Stimulated activated CD8-positive, alpha-beta memory T cell treated with anti-CD3 and anti-CD28 coated beads, Interleukin-7, amount 100 ng/mL, for 1 hour (primary cell): ENCODE measurements at places on chromosomes 4 and X.

DNA sequence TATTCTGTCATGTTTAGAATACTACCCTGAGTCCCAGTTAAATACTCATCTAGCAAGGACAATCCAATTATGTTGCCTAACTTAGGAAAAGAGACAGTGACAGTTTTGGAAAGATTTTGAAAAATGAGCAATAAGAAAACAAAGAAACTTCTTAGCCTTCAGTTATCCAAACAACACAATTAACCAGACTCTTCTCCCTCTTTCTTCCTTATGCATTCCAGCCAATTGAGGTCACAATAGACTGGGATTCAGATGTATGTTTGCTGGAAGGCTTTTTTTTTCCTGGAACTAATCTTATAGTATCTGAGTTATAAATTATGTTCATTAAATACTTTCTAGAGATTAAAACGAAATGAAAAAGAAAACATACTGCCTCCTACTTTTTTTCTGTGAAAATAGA, 109.6 kb downstream of the GUCY2F start:
- DNase-seq: no peak

- no peak for DNase-seq
Measured at GRCh38 chr4:7185487-7186030, 6.8 kb upstream of the SORCS2 start.

- DNase-seq: no peak
Measured at GRCh38 chr4:173159791-173160190, 8.8 kb upstream of the GALNT7 start.

GRCh38 chr4:176533159-176533558, 213.4 kb downstream of the SPCS3 start:
- no peak for DNase-seq

- no peak for DNase-seq
Measured at GRCh38 chr4:123209436-123209835, 187.2 kb upstream of the SPRY1 start.

DNA sequence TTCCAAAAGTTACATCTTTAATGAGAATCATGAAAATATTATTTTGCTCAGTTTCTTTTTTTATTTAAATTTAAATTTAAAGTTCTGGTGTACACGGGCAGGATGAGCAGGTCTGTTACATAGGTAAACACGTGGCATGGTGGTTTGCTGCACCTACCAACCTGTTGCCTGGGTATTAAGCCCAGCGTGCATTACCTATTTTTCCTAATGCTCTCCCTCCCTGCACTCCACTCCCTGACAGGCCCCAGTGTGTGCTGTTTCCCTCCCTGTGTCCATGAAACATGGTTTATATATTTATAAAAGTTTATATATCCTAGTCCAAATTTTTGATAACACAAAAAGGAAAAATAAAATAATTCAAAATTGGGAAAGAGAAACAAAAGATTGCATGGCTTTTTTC, 4.0 kb downstream of the AFP start:
- DNase-seq: no peak

DNA sequence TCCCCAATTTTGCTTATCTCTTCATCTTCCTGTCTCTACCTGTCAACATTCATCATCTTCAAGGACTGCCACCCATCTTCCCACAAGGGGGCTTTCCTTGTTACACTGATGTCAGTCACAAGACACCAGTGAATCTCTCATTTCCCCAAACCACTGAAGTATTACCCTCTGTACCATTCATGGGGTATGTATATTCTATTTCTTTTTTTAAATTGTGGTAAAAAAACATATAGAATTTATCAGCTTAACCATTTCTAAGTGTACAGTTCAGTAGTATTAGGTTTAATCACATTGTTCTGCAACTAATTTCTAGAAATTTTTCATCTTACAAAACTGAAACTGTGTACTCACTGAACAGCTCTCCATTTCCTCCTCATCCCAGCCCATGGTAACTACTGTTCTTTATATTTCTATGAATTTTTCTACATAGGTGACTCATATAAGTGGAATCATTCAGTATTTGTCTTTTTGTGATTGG, 98.6 kb downstream of the LARP7 start:
- DNase-seq: no peak

DNA sequence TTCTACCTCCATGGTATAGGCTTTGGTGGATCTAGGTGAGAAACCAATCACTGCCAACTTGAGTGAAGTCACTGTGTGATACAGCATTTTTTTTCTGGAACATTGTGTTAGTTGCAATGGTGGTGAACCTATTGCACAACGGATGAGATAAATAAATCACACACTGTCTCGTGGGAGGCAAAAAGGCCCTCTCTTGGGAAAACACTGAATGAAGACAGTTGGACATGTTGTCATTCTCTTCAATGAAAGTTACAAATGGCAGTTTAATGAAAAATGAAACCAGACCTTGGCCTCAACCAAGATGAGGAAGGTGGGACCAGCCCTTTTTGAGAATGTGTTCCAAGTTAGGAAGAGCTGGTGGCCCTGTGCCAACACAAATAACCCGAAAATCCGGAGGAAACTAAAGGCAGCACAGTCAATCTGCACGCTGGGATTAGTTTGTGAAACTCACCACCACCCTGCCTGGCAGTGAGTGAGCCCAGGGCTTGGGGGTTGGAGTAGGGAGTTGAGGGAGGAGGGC, 5.4 kb upstream of the ADGRG2 start:
- no peak for DNase-seq

GRCh38 chrX:109943740-109944092, 59.2 kb upstream of the TMEM164 start:
- DNase-seq: no peak

GRCh38 chrX:16882169-16882568, 12.0 kb upstream of the RBBP7 start:
- no peak for DNase-seq

- no peak for DNase-seq
Measured at GRCh38 chrX:120452131-120452530, 17.0 kb downstream of the LAMP2 start.

DNA sequence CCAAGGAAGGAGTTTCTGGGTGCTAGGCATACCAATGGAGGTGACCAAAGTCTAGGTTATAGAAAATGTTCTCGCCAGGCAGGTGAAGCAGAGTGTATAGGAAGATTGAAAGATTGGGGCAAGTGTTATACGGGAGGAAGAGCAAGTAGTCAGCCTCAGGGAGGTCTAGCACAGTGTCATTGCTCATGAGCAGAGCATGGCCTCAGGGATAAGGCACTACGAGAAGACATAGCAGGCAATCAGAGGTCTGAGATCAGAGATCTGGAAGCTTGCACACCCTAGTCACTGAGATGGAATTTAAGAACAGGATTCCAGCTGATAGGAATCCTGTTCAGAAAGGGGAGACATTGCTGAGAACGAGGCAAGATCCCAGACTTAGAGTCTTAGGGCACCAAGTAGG, 350.0 kb upstream of the CASK start:
- no peak for DNase-seq

DNA sequence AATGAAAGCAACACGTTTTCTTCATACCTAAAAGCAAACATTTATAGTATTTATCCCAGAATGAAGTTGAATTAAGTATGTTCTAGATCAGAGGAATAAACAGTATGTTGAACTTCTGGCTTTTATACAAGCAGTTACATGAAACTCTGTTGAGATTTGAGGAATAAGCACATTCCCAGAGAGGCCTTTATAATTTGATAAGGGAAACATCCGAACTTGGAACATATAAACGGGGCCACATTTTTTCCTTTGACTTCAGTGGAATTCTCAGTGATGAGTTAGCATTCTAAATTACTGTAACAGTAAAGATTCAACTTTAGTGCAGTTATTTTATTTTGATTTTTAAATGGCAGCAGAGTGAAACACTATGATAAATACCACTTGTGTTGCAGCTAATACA, 119.5 kb downstream of the GLRA3 start:
- no peak for DNase-seq

- no peak for DNase-seq
Measured at GRCh38 chr4:79598801-79599200, 190.8 kb upstream of the GK2 start.

DNA sequence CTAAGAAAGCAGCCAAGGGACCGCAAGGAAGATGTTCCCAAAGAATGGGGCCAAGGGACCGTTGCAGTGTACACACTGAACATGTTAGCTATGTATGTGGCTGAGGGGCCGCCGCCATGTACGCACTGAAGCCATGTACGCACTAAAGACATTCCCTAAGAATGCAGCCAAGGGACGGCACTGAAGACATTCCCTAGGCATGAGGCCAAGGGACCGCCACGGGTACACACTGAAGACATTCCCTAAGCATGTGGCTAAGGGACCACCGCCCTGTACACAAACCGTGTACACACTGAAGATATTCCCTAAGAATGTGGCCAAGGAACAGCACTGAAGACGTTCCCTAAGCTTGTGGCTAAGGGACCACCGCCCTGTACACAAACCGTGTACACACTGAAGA, 54.0 kb downstream of the DHRSX start:
- DNase-seq: no peak

DNA sequence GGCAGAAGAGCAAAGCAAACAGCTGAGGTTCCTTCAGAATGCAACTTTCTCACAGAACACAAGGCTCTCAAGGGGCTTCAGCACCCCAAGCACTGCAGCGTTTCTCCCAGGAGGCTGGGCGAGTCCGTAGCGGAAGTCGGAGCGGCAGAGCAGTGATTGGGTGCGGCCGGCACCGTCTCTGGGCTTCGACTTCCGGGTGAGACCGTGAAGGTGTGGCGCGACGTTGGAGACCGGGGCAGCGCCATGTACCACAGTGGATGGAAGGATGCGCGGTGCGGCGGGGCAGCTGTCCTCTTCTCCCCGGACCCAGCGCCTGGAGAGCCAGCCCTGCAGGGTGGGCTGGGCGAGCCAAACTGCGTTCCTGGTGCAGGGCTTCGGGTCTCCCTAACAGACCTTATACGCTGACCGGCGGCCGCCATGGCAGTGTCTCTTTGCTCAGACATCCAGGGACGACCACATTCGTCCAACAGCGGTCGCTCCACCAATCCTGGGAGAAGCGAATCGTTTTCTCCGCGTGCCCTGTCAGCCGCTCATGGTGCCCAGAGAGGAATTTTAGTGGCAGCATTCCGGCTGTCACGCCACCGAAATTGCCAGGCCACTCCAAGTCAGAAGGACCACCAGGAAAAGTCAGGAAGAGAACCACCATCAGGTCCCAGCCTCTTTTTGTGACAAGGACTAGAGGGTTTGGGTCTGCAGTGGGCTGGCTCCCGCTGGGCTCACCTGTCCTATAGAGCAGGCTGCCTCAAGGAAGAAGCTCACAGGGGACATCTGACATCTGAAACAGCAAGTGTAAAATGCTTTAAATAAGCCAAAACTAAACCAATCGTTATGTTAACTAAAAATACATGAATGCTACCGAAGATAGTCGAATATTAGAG, 20.5 kb downstream of the TRIM61 start:
- peak; percentile 54 for DNase-seq

DNA sequence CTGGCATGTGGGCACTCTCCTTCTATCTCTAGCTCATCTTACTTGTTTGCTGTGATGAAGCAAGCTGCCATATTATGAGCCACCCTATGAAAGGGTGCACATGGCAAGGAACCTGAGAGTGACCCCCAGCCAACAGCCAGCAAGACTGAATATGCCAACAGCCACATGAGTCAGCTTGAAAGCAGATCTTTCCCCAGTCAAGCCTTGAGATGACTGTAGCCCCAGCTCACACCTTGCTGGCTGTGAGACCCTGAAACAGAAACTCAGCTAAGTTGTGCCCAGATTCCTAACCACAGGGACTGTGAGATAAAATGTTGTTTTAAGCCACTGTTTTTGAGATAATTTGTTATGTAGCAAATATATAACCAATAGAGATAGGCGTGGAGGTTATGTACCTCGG, 36.2 kb downstream of the KDM5C start:
- no peak for DNase-seq

GRCh38 chrX:18160369-18160768, 60.3 kb downstream of the BEND2 start:
- DNase-seq: no peak

DNA sequence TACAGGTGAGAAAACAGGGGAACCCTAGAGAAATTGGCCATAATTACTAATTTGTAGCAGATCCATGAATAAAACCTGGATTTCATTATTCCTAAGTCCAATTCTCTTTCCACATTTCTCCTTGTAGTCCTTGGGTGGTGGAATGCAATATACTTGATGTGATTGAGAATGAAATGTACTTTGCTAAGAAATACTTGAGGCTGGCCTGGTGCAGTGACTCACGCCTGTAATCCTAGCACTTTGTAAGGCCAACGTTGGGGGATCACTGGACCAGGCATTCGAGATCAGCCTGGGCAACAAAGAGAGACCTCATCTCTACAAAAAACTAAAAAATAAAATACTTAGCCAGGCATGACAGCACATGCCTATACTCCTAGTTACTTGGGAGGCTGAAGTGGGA, 15.9 kb downstream of the TMEM184C start:
- DNase-seq: no peak

DNA sequence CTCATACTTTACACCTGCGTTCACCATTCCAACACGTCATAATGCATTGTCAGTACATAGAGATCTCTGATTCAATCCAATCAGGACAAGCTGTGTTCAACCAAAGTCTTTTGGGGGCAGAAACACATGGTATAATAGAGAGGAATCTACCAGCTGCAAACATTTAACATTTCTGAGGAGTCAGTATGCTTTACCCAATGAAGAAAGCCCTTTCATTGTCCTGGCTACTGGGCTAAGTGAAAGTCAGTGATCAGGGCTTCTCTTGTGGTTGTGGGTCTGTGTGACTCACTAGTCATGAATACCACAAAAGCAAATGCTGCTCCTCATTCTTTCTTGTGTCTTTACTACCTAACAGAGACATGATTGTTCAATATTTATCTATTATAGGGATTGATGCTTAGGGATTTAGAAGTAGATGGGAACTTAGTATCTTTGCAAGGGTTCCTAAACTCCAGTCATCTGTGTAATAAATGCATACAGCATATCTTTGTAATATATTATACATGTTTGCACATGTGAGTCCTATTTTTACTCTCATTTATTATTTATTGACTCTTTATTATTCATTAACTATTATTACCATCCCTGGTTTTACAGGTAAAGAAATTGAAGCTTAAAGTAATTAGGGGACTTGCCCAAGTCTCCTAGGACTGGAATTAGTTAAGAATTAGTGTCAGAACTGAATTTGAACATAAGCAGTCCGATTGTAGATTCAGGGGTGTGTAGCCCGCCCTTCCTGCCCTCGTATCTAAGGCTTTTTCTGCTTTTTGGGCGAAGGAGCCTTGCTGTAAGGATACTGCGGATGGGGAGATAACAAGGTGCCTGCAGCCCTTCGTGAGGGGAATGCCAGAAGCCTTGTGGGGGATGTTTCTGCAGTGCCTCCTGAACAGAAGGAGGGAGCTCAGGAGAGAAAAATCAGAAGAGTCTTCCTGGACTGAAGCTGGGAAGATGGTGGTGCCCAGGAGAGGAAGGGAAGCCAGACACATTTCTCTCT, 353.1 kb upstream of the BOD1L1 start:
- no peak for DNase-seq

GRCh38 chr4:183303301-183303700, 16.8 kb downstream of the CLDN22 start:
- DNase-seq: no peak

DNA sequence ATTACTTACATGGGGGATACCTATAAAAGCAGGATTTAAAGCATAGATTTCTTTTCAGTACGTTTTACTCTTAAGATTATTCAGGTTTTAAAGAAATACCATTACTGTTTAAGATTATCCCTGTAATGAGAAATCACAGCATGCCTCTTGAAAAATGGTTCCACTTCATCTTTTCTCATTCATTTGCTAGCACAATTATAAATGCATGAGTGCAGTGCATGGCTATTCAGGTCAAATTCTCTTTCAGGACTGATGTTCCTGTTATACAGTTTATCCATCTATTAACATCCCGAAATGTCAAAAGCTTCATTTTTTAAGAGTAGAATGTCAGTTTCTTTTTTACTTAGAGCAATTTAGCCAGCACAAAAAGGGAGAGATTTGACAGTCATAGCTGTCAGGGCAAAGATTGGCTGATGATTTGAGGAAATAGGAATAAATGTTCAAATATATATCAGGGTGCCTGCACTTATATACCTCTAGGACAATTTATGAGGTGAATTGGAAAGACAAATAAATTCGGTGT, 135.2 kb downstream of the ADGRL3 start:
- no peak for DNase-seq
